CD4-positive, alpha-beta T cell treated with Interleukin-6 at 100 ng/mL for 8 hours (primary cell): ENCODE measurements at places on chromosomes 1 and 21.

- DNase-seq = no peak
Measured at GRCh38 chr1:50181027-50181663, 72.4 kb downstream of the ELAVL4 start.

GRCh38 chr1:32757213-32757895, 54.8 kb upstream of the SYNC start:
- DNase-seq = no peak

DNA sequence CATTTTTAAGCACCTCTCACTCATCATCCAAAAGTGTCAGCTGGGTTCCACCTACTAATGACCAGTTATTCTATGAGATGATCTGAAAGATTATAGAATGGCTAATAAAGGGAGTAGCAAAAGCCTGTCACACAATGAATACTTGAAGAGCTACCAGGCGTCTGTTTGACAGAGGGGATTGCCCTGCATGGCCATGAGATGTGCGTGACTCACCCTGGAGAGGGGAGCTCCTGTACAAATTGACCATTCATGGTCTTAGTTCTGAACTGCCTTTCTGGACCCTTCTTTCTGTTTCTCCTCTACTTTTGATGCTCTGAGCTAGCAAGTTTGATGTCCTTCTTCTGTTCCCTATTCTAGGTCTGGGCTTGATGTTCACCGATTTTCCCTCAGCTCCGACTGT, 85.2 kb upstream of the ABCD3 start:
- DNase-seq = no peak

DNA sequence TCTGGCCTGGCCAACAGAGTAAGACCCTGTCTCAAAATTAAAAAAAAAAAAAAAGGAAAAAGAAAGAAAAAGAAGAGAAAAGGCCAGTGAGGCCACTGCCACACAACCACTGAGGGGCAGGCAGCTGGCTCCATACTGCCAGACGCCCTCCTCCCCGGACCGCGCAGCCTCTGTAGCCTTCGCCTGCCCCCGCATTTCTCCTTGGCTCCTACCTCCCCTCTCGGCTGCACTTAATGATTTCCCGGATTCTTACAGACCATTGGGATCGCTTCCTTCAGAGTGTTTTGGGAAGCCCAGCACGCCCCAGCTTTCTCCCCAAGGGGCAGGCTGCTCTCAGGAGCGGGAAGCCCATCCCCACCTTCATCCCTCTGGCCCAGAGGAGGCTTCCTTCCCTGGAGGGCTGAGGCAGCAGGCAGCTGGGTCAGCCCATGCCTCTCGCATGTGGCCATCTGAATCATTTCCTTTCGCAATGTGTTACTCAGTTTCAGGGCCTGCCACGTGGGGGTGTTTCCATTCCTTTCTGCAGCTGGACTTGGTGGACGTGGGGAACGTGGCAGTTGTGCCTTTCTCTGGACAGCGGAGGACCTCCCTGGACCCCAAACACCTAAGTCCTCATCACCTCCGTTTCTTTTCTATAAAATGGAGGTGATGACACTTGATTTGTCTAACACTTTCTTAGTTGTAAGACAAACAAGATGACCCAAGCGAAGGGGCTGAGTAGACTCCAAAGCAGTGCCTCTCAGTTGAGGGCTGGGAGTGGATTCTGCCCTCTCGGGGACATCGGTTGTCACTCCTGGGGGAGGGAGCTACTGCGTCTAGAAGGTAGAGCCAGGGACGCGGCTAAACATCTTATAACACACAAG, 2.3 kb downstream of the SLC2A5 start:
- no peak for DNase-seq

- DNase-seq = peak; percentile 10
Measured at GRCh38 chr1:52674497-52675384, 23.4 kb downstream of the COA7 start.
